ENCODE measurements at places on chromosomes 1 and 21. TPM values are rescaled to one million over a fixed set of nuclear protein-coding genes. Genes with fewer than 3 reads are reported as not detected.
A peak's percentile ranks its signal among the peaks of the same experiment; 100 is the strongest.

GRCh38 chr21:41913230-41913629, 34.1 kb upstream of the PRDM15 start:
- H3K36me3 ChIP-seq, result peaks cover 58% of the 10 kb centered on the region
- DNase-seq, result no peak
- H3K4me3 ChIP-seq, result no peak overlapping the region

DNA sequence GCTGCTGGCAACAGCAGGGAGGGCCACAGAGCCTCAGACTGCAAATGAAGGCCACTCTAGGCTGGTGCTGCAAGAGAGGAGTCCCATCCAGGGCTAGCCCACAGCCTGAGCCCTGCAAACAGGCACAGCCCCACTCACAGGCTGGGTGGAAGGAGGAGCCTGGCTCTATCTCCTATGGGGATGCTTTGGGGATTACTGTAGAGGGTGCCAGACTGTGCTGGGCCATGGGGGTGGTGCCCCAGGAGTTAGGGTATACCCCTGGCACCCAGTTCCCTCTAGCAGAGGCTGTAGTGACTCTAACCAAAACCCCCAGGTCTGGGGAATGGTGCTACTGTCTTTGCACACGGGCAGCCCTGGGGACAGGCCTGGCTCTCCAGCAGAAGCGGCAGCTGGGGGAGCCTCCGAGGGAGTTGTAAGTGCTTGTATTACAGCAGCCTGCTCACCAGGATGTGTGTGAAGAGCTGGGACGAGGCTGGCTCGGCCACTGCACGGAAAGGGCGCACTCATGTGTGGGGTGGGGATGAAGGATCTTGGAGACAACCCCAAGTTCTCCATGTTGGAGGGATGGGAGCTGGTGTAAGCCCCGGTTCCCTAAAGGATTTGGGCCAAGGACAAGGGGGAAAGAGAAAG, 23.4 kb upstream of the EVA1B start:
- H3K27ac ChIP-seq, result no peak overlapping the region
- no peaks in the 10 kb centered on the region for H3K27me3 ChIP-seq
- no peak overlapping the region for H3K4me3 ChIP-seq
- peaks cover 72% of the 10 kb centered on the region for H3K36me3 ChIP-seq

DNA sequence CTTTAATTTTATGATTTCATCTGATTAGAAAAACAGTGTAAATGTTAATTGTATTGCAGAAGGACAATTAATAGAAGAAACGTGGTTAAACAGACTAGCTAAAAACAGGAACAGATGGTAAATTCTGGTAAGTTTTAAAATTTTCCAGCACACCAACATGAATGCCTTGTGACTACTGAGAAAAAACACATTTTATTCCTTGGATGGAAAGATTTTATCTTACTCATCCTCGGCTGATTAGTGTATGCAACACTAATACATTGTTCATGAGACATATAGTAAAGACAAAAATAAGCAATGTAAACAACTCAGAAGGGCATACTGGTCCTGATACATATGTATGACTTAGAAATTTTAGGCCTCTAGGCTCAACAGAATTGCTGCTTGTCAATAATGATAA, 4.9 kb upstream of the AK5 start:
- H3K4me1 ChIP-seq, result peaks cover 24% of the 10 kb centered on the region
- DNase-seq, result no peak
- H3K36me3 ChIP-seq, result no peaks in the 10 kb centered on the region
- H3K4me3 ChIP-seq, result no peak overlapping the region

DNA sequence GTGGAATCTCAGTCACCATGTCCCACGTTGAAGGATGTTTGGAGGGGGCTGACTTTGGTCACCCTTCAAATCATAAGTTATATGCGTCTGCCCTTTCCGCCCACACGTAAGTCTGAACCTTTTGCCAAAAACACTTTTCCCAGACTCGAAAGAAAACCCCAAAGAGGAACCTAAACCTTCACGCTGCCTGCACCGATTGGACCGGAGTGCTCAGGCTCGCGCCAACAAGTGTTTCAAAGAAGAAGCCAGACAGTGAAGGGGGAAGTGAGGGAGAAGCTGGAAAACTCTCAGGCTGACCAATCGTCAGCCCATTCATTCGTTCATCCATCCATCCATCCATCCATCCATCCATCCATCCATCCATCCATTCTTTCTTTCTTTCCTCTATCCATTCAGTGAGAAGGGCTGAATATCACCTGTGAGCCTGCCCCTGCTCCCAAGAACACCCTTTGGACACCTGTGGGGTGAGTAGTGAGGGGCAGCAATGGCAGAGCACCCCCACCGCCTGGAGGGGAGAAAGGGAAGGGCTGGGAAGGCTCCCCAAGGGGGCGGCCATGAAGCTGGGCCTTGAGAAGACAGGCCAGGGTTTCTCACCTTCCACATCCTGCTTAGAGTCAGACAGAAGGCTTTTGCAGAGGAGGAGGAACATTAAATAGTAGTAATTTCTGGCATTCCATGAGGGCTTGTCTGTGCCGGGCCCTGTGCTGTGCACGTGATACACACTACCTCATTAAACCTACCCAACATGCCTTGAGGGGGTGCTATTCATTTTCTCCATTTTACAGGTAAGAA, 27.1 kb upstream of the RUNX3 start:
- no peak overlapping the region for H3K27ac ChIP-seq
- no peaks in the 10 kb centered on the region for H3K27me3 ChIP-seq
- DNase-seq, result no peak
- no peaks in the 10 kb centered on the region for H3K36me3 ChIP-seq

- no peak overlapping the region for H3K4me3 ChIP-seq
- DNase-seq, result no peak
- no peaks in the 10 kb centered on the region for H3K36me3 ChIP-seq
- no peaks in the 10 kb centered on the region for H3K4me1 ChIP-seq
These were observed 167.9 kb upstream of the C8B start for GRCh38 chr1:57133686-57134085.

GRCh38 chr1:234214129-234214910, 158.9 kb upstream of the COA6 start:
- no peak overlapping the region for H3K27ac ChIP-seq
- H3K36me3 ChIP-seq, result no peaks in the 10 kb centered on the region
- peaks cover 4% of the 10 kb centered on the region for H3K27me3 ChIP-seq

- H3K36me3 ChIP-seq, result no peaks in the 10 kb centered on the region
- no peak for DNase-seq
- no peaks in the 10 kb centered on the region for H3K27me3 ChIP-seq
- H3K27ac ChIP-seq, result peak overlapping the region; percentile 35
- peaks cover 36% of the 10 kb centered on the region for H3K4me1 ChIP-seq
These were observed 10.0 kb upstream of the FAAP20 start for GRCh38 chr1:2204415-2205190.

Gene CD164L2
- total RNA-seq, result not detected

- peaks cover 2% of the 10 kb centered on the region for H3K27me3 ChIP-seq
- H3K4me3 ChIP-seq, result no peak overlapping the region
- no peak for DNase-seq
- H3K4me1 ChIP-seq, result no peaks in the 10 kb centered on the region
- no peak overlapping the region for H3K27ac ChIP-seq
These were observed 19.7 kb downstream of the PRAMEF1 start for GRCh38 chr1:12810691-12811408.

Gene GPR37L1
- not detected for total RNA-seq

- H3K27ac ChIP-seq, result no peak overlapping the region
- DNase-seq, result no peak
- H3K4me3 ChIP-seq, result no peak overlapping the region
These were observed 98.8 kb downstream of the NOS1AP start for GRCh38 chr1:162168261-162168660.

Gene ADGRB2
- 0.71 TPM for total RNA-seq

Gene C1orf174
- 18.5 TPM for total RNA-seq

- no peak overlapping the region for H3K4me3 ChIP-seq
- H3K4me1 ChIP-seq, result no peaks in the 10 kb centered on the region
- no peaks in the 10 kb centered on the region for H3K27me3 ChIP-seq
- H3K27ac ChIP-seq, result no peak overlapping the region
- DNase-seq, result no peak
- H3K36me3 ChIP-seq, result no peaks in the 10 kb centered on the region
These were observed 403.7 kb downstream of the LTN1 start for GRCh38 chr21:28588997-28589396.

GRCh38 chr1:159197561-159198557, 6.8 kb upstream of the ACKR1 start:
- H3K4me3 ChIP-seq, result no peak overlapping the region
- peaks cover 22% of the 10 kb centered on the region for H3K27me3 ChIP-seq
- no peak for DNase-seq
- H3K36me3 ChIP-seq, result no peaks in the 10 kb centered on the region

Gene SPTA1
- not detected for total RNA-seq

GRCh38 chr1:162384116-162384515, 2.6 kb downstream of the C1orf226 start:
- peaks cover 2% of the 10 kb centered on the region for H3K27me3 ChIP-seq
- H3K4me3 ChIP-seq, result no peak overlapping the region
- no peaks in the 10 kb centered on the region for H3K36me3 ChIP-seq

- no peaks in the 10 kb centered on the region for H3K36me3 ChIP-seq
- no peaks in the 10 kb centered on the region for H3K27me3 ChIP-seq
- DNase-seq, result no peak
These were observed 22.4 kb downstream of the SYDE2 start for GRCh38 chr1:85178396-85178795.

Gene TUFT1
- 9.6 TPM for total RNA-seq

DNA sequence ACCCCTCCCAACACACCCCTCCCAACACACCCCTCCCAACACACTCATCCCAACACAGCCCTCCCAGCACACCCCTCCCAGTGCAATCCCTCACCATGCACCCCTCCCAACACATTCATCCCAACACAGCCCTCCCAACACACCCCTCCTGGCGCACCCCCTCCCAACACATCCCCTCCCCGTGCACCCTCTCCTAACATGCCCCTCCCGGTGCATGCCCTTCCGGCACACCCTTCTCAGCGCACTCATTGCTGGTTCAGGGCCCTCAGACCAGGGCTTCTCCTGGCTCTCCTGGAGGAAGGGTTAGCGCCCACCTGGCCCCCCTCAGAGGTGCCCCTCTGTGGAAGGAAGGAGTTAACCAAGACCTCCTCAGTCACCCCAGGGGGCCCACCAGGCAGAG, 74.5 kb upstream of the ARHGEF16 start:
- H3K4me3 ChIP-seq, result no peak overlapping the region
- H3K4me1 ChIP-seq, result no peaks in the 10 kb centered on the region
- DNase-seq, result no peak
- no peaks in the 10 kb centered on the region for H3K36me3 ChIP-seq
- H3K27ac ChIP-seq, result no peak overlapping the region

DNA sequence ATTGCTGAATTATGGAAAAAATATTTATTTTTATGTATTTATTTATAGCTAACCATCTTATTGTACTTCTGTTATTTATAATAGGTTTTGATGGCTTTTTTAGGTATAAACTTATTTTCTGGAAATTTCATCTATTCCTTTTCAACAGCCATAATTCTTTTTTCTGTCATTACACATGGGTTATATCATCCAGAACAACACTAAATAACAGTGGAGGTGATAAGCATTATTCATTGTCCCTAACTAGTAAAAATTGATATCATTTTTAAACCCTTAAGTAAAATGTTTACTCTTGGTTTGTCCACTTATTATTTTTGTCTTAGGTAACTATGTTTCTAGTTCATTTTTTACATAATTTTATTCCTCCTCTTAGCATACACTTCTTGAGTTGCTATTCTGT, 309.1 kb downstream of the USH2A start:
- H3K36me3 ChIP-seq, result no peaks in the 10 kb centered on the region
- H3K4me1 ChIP-seq, result no peaks in the 10 kb centered on the region
- H3K27me3 ChIP-seq, result no peaks in the 10 kb centered on the region
- H3K4me3 ChIP-seq, result no peak overlapping the region

- no peak for DNase-seq
- H3K4me3 ChIP-seq, result no peak overlapping the region
- H3K27ac ChIP-seq, result no peak overlapping the region
- H3K4me1 ChIP-seq, result peaks cover 15% of the 10 kb centered on the region
- no peaks in the 10 kb centered on the region for H3K27me3 ChIP-seq
These were observed 1.6 kb upstream of the TSEN15 start for GRCh38 chr1:184049836-184050468.

Gene TMEM200B
- not detected for total RNA-seq

- no peaks in the 10 kb centered on the region for H3K36me3 ChIP-seq
- no peaks in the 10 kb centered on the region for H3K27me3 ChIP-seq
- H3K4me1 ChIP-seq, result no peaks in the 10 kb centered on the region
- DNase-seq, result no peak
These were observed 8.6 kb downstream of the WNT9A start for GRCh38 chr1:227938911-227939790.

- no peak overlapping the region for H3K27ac ChIP-seq
- no peaks in the 10 kb centered on the region for H3K27me3 ChIP-seq
- no peak for DNase-seq
- H3K4me1 ChIP-seq, result no peaks in the 10 kb centered on the region
- H3K4me3 ChIP-seq, result no peak overlapping the region
These were observed 400.3 kb upstream of the CAMK1G start for GRCh38 chr1:209183195-209183594.

DNA sequence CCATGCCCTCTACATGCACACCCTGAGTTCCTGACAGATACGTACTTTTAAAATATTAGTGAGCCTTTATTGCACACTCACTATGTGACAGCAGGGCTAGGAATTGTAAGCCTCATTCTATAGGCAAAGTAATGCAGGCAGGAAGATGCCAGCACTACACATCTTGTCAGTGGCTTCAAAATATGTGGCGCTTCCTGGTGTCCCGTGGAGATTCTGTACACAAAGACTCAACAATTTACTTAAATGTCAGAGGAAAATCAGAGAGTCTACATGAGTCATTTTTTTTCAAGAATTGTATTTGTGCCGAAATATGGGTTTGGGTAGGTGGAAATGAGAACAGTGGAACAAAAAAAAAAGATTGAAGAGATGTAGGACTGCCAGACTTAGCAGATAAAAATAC, 27.6 kb downstream of the RNASEL start:
- no peak for DNase-seq
- no peak overlapping the region for H3K27ac ChIP-seq
- H3K27me3 ChIP-seq, result no peaks in the 10 kb centered on the region
- H3K4me3 ChIP-seq, result no peak overlapping the region

Gene AMY1B
- total RNA-seq, result not detected

Gene PAQR6
- 3.4 TPM for total RNA-seq

DNA sequence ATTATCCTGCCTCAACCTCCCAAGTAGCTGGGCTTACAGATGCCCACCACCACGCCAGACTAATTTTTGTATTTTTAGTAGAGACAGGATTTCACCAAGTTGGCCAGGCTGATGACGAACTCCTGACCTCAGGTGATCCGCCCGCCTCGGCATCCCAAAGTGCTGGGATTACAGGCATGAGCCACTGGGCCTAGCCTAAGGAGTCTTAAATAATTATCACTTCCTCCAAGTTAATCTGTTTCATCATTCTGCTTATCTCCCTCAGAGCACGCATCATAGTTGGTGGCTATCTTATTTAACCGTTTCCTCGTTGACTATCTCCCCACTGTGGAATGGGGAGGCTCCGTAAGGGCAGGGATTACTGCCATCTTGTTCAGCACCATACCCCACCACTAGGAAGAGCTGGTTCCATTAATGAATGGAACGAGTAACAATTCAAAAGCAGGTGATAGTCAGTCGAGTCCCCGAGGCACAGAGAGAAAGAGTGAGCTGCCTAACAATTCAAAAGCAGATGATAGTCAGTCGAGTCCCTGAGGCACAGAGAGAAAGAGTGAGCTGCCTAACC, 52.7 kb downstream of the GLUL start:
- DNase-seq, result no peak
- H3K27ac ChIP-seq, result no peak overlapping the region
- H3K36me3 ChIP-seq, result no peaks in the 10 kb centered on the region
- H3K27me3 ChIP-seq, result no peaks in the 10 kb centered on the region

- H3K36me3 ChIP-seq, result no peaks in the 10 kb centered on the region
- no peak overlapping the region for H3K27ac ChIP-seq
- DNase-seq, result no peak
- no peak overlapping the region for H3K4me3 ChIP-seq
- H3K27me3 ChIP-seq, result no peaks in the 10 kb centered on the region
These were observed 6.5 kb downstream of the INSRR start for GRCh38 chr1:156852418-156852874.

Gene PDE9A
- total RNA-seq, result 12.6 TPM

Data from CD4-positive, alpha-beta T cell (primary cell).